ENCODE measurements at places on chromosomes 1 and 21.
A peak's percentile ranks its signal among the peaks of the same experiment; 100 is the strongest.

DNA sequence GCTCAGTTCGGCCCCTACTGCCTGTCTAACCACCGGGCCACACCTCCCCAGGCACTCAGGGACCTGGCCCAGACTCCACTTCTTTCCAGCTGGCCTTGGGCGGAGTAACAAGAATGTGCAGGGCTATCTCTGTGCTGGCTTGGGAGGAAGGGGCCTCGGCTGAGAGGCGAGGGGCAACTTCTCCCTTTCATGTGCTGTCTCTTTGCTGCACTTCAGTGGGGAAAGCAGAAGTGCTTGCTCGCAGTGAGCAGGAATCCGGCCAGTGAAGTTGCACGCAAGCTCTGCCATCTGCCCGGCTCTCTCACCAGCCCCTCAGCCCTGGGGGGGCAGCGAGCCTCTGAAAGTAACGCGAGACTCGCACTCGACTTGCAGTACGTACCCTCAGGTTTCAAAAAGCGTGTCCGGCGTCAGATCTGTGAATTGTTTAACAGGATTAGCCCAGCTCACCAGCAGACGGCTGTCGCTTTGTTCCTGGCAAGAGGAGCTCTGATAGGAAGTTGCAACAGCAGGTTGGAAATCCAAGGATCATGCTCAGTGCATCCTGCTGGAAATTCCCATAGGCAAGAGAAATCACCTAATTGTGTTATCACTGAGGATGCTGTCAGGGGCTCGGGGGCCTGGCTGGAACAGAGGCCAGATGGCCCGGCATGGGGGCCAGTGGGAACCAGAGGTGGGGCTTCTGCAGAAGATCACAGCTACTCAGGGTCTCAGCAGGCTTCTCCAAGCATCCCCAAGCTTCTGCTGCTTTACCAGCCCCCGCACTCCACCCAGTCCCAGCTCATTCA, 221.1 kb downstream of the NPHP4 start:
- DNase-seq, result no peak

DNA sequence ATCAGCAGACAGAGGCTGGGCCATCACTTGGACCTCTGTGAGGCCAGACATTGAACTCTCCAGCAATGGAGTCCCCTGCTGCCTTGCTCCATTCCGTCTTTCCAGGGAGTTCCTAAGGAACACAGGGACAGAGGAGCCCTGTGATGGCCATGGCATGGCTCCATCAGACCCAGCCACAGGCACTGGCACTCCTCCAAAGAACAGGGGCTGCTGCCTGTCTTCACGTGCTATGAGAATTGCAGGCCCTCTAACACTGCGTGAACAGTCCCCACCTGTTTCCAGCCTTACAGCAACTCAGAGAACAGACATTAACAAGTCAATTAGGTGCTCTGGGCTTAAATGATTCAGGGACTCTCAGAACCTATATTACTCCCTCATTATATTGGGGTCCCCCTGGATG, 140.8 kb downstream of the ASTN1 start:
- no peak for DNase-seq

DNA sequence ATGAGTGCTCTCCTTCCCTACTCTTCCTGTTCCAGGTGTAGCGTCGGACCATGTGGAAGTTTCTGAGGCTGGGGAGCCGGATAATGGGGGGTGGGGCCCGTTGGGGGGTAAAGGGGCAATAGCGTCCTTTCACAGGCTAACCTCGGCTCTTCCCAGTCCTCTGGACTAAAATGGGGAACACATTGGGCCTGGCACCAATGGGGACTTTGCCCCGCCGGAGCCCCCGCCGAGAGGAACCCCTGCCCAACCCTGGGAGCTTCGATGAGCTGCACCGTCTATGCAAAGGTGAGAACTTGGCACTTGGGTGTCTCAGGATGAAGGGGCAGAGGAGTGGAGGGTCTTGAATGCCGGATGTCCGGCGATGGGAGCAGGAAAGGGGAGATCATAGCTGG, 456 bp downstream of the TOMM40L start:
- no peak for DNase-seq

DNA sequence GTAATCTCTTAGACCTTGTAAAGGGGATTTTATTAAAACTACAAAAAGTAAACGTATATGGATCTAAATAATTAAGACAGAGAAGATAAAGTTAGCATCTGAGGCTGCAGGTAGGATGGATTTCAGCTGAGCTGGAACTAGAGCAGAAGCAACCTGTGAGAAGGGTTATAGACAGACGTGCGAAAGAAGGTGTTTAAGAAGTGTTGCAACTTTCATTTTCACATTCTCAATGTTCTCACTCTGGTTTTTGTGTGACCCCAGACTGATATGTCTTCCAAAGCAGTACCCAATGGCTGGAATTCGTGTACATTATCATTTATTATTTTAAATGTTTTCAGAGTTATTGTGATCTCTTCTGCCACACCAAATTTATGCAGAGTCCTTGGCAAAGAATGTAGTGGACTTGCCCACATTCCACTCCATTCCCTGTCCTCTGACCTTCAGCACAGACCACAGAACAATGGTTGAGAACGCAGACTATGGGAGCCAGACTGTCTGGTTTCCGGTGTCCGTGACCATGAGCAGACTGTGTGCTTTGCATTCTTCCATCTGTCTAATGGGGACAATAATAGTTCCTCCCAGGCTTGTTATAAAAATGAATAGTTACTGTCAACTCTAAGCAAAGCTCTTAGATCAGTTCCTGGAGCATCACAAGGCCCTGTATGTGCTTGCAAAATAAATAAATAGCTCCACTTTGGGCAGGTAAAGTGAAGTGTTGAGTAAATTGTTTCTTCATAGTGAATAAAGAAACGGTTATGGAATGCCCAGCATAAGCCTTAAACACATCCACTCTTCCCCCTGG, 140.6 kb upstream of the SAMSN1 start:
- DNase-seq, result no peak

- DNase-seq, result peak; percentile 78
Observed at GRCh38 chr1:2414297-2414958, 2.1 kb upstream of the PEX10 start.

GRCh38 chr1:59317780-59318179, 20.9 kb downstream of the FGGY start:
- DNase-seq, result no peak

DNA sequence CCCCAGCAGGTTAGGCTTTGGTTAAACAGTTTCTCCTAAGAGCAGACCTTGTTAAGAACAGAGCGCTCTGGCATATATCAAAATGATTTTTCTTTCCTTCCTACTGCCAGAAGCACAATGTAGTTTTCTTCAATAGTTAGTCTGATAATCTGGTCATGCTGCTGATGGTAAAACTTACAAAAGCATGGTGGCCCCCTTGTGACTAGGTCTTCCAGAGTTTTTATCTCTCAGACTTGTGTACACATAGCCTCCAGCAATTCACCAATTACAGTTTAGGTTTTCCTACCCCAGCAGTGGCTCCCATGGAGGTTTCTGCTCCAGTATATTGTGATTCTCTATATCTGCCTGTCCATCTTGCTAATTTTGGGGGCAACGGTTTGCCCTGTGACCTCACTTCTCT, 73.3 kb upstream of the DPH5 start:
- DNase-seq, result no peak

DNA sequence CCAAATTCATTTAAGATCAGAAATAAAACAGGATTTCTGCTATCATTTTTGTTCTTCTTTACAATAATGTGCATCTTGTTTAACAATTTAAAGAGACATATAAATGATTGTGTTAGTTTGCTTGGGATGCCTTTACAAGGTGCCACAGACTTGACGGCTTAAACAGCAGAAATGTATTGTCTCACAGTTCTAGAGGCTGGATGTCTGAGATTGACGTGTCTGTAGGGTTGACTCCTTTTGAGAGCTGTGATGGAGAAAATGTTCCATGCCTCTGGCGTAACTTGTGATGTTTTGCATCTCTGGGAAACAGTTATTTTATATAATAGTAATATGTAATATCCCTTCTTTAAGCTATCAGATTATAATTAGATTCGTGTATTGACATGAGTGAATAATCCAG, 1091.6 kb upstream of the PRMT6 start:
- DNase-seq, result no peak

- no peak for DNase-seq
Observed at GRCh38 chr1:167563579-167564246, 10.2 kb upstream of the CREG1 start.

- peak; percentile 48 for DNase-seq
Observed at GRCh38 chr1:2311184-2312032, 79.9 kb downstream of the MORN1 start.

DNA sequence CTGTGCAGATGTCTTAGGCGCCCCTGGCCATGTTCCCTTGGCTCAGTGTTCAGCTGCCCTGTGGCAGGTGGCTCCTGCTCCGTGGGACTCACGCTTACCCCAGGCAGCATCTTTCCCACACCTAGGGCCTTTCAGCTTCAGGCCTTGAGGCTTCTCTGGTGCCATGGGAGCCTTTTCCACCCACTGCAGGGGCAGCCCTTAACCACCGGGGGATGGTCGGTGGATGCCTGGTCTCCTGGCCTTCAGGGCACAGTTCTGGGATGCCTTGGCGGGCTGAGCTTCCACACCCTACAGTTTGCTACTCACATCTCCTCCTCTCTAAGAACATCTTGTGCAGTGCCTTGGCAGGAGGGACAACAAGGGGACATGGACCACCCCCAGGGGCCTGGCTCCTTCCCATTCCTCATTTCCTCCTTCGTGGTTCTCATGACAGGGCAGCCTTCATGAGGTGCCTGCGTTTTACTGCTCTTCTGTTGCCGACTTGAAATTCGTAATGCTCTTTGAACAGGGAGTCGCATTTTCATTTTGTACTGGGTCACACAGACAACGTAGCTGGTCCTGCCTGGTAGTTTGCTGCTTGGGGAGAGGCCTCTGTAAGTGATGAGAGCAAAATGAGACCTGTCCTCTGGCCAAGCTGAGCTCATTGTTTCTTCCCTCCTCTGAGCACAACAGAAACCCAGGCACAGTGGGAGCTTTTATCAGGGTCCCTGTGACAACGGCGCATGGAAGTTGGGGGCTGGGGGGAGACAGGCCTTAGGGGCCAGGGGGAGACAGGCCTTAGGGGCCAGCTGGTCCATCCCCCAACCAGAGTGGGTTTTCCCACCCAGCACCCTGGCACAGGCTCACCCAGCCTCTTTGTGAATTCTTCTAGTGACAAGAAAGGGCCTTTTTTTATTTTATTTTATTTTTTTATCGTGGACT, 62.0 kb upstream of the NEK2 start:
- no peak for DNase-seq
